Neural crest cell (in vitro differentiated cells): ENCODE measurements at places on chromosomes 3 and 15. TPM values are rescaled to one million over a fixed set of nuclear protein-coding genes. Genes with fewer than 3 reads are reported as not detected.

RPP25 gene
- total RNA-seq: 6.2 and 6.3 TPM in 2 replicates

DENND4A gene
- total RNA-seq: 9.1 and 11.2 TPM in 2 replicates

SETMAR gene
- total RNA-seq: 39.4 and 41.9 TPM in 2 replicates

WNT5A gene
- 14.4 and 14.7 TPM in 2 replicates for total RNA-seq

DNA sequence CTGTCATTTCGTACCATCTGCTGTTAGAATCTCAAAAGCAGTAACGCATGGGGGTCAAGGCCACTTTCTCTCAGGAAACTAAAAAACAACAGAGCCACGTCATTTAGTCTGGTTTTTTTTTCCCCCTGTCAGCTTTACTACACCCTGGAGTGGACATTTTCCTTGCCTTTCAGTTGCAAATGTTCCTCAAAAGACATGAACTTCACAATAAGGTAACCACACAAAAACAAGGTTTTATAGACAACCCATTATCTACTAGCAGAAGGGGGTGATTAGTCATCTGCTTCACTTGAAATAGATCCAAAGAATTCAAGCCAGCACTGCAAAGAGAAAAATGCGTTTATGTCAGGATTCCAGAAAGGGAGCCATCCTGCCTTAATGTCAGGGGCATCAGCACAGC, 171.8 kb upstream of the CDIN1 start:
- no peak for DNase-seq

DNA sequence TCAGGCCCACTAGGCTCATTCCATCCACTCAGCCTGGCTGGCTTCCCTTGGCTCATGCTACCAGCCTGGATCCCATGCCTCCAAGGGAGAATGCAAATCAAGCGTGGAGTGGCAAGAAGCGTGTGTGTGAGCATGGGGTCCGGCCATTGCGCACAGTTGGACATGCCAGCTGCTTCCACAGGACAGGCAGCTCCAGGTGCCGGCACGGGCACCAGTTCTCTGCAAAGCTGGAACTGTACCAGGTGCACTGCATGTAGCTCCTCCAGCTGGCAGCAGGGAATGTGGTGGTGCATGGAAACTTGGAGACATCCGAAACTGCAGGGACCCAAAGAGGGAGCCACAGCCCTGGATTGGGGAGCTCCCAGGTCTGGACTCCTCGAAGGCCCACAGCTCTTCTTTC, 449.8 kb downstream of the EPHA6 start:
- no peak for DNase-seq

DNA sequence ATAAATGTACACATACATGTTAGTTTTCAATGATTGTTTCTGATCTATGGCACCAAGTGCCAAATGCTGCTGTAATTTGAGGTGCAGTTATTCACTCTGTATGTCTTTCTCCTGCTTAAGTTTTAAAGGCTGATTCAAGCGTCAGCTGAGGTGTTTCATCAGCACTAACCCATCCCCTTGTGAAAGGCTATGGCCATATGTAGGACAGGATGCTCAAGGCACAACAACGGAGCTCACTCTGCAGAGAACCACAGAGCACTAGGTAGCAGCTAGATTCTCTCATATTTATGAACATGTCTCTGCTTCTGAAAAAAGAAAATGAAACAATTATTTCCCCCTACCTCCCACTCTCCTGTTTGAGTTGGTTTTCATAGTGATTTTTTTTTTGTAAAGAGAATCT, 340.0 kb upstream of the TMCO5A start:
- no peak for DNase-seq

GRCh38 chr3:135970506-135971116, 5.1 kb downstream of the PPP2R3A start:
- DNase-seq: no peak

- no peak for DNase-seq
Observed at GRCh38 chr3:51696954-51697353, 9.9 kb upstream of the GRM2 start.

DNA sequence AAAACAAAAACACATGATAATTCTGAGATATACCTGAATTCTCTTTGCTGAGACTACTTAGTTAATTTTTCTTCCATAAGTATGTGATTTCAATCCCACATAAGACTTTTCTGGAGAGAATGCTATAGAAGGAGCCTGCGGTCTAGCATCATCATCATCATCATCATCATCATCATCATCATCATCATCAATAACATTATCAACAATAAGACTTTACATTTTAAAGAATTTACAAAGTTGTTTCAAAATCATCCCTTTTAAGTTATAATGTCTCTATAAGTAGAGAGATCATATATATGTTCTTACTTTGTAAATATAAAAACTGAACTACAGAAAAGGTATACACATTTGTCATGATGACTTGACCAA, 965.3 kb downstream of the ROBO1 start:
- no peak for DNase-seq

DNA sequence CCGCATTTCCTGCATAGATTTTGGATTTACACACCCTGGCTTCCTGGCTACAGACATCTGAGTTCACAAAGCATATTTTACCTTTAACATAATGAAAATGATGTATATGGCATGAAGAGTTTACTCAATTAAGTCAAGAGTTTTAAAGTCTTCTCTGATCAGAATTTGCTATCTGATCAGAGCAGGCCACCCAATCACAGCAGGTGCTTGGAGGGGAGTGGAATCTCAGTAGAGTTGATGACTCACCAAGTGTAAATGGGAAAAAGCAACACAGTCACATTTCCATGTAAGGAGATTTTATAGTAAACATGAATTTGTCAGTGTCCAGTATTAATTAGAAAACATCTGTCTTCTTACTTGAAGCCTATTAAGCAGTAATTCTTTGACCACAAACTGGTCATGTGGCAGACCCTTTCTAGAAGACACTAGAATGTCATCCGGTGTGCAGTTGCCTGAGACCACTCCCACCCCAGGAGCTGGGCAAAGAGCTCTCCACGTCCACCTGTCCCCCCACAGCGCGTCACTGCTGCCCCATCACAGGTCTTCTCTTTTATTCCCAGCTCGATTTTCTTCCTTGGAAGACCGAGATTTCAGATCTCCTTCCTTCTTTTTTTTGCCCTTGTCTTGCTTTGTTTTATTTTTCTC, 10.8 kb downstream of the MESD start:
- DNase-seq: no peak

- no peak for DNase-seq
Observed at GRCh38 chr3:174358252-174358651, 500.9 kb upstream of the NAALADL2 start.

DNA sequence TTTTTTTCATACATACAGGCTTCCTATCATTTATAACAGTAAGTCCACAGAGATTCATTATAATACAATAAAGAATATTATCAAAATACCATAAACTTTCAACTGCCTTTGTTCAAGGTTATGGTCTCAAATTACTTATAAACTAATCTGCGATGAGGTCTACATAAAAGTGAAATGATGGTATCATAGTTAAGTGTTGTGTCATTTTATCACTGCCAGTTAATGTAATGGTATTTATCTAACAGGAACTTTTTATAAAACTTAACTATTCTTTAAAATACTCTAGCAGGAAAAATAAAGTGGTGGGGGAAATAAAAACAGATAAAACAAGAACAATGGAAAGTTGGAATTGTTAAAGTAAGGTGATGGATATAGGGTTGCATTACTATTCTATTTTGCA, 153.1 kb downstream of the OSBPL10 start:
- no peak for DNase-seq
